ENCODE measurements at places on chromosomes 3 and 15.

- no peak for DNase-seq
Observed at GRCh38 chr15:66905954-66906353, 159.4 kb upstream of the SMAD3 start.

DNA sequence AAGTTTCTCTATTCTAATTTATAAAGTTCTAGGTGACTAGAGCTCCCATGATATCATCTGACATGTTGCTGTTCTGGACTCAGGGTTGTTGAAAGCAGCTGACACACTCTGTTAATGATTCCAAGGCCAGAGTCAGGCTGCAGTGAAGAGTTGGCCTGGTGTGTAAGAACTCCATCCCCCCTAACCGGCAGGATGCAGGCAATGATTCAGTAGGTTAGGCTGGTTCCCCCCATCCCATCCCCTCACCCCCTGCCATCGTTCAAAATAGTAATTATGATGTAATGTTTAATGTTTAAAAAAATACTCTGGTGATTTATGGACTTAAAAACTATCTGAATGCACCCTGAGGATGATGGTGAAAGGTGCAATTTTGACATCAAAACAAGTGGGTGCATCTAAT lies 4.6 kb upstream of the TRIM71 start:
- DNase-seq = peak; percentile 28

DNA sequence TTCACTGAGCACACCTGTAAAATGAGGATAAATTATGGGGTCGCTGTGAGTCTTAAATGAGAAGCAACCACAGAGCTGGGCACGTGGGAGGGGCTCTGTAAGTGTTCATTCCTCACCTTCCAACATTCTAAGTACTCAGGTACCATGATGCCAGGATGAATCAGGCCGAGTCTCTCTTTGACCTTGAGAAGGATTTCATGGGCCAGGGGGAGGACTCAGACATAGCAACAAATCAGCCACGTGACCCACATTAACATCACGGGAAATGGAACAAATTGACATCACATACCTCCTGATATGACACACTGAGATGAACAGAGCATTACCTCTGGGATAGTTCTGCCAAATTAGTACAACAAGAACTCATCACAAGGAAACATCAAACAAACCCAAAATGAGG lies 35.2 kb upstream of the USP3 start:
- no peak for DNase-seq

GRCh38 chr3:155233213-155233612 lies 60.3 kb downstream of the STRIT1 start:
- peak; percentile 84 for DNase-seq

DNA sequence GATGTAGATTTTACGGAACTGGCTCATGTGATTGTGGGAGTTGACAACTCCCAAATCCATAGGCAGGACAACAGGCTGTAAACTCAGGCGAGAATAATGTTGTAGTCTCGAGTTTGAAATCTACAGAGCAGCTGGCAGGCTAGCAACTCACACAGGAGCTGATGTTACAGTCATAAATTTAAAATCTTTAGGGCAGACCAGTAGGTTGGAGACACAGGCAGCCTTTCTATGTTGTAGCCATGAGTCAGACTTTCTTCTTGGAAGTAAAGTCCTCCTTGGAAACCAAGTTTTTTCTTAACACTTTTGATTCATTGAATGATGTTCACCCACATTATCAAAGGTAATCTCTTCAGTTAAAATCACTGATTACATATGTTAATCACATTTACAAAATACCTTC lies 89.1 kb upstream of the ALCAM start:
- DNase-seq = peak; percentile 11

DNA sequence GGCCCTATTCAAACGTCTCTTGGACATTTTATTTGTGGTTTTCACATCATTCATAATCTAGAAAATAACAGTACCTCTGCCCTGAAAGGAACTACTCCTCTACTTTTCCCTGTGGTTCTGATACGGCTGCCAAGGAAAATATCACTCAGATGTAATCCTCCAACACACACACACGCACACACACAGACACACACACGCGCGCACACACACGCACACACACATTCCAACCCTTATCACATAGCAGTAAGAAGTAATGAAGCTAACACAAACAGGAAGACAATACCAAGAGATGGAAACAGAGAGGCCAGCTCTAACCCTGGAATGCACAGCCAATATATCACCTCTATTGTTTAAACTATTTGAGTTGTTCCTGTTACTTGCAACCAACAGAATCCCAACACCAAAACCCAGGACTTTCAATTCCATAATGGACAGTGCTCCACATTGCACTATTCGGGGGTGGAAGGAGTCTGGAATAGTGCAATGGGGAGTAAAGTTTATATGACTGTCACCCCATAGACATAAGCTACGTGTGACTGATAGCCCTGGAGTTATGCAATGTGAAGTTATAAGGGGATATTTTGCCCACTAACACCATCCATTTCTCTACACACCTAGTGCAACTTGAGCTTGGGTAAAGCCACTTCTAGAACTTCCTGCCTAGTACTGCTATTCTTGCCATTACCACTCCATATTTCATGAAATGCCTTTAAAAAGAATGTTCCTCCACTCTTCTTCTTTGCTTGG lies 71.3 kb upstream of the FNDC3B start:
- DNase-seq = peak; percentile 92

- DNase-seq = no peak
Observed at GRCh38 chr3:175399156-175399840, 540.2 kb downstream of the NAALADL2 start.

GRCh38 chr3:186184021-186184420 lies 75.1 kb upstream of the ETV5 start:
- no peak for DNase-seq

All from fibroblast of skin of right biceps (primary cell).